ENCODE measurements at places on chromosomes 3 and 15.

- no peak for DNase-seq
Observed at GRCh38 chr15:101210466-101210865, 41.4 kb downstream of the CHSY1 start.

- DNase-seq = no peak
Observed at GRCh38 chr15:100284701-100285100, 57.1 kb downstream of the ADAMTS17 start.

- no peak for DNase-seq
Observed at GRCh38 chr3:174387736-174388135, 471.4 kb upstream of the NAALADL2 start.

DNA sequence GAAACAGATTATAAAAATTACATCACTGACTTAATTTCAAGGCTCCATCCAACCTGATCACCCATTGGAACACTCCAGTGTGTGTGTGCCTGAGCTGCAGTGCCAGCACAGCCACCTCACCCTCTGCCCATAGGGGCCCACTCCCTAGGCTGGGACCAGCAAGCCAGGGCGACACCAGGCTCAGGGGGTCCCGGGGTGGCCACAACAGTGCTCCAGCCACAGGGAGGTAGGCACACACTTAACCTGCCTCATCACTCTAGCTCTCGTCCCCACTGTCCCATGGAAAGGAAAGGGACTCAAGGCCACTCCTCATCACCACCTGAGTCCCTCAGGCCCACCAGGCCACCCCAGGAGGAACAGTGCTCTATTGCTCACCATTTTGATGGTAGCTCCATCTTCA lies 24.9 kb downstream of the ZXDC start:
- DNase-seq = no peak

- DNase-seq = no peak
Observed at GRCh38 chr3:195080125-195080524, 190.8 kb downstream of the XXYLT1 start.
